Left ventricle myocardium superior (tissue), 1 donor: ENCODE measurements at places on chromosomes 12 and 14. TPM values are rescaled to one million over a fixed set of nuclear protein-coding genes. Genes with fewer than 3 reads are reported as not detected.

RHOJ gene
- total RNA-seq, result 13.3 TPM

GRCh38 chr14:54209511-54210250 is 187.1 kb upstream of the CDKN3 start:
- no peak for DNase-seq

GRCh38 chr12:15544589-15544988 is 222.3 kb downstream of the PTPRO start:
- DNase-seq, result no peak

DNA sequence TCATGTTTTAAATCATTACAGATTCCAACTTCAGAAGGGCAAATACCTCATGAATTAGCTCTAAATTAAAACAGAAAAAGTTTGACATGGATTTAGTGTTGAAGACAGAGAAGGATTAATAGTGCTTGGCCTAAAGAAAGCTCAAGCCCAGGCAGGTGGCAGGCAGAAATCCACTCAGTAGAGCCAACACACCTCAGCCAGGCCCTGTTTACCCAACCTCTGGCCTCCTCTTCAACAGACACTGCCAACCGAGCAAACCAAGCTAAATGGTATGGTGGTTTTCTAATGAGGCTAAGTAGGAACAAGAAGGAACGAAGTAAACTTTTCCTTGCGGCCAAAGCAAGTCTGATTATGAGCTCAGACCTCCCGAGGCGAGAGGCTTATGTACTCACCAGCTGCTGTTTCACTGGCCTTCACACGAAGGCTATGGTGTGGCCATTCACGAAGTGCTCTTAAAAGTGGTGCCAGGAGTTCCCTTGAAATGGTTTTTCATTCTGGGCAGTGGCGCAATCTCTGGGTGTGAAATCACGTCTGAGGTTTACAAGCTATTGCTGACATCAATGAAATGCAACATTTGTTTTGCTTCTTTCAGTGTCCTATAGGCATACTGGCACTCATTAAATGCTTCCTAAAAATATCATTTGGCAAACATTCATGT is 124.1 kb upstream of the LGR5 start:
- DNase-seq, result no peak

GRCh38 chr12:2229661-2230539 is 177.1 kb downstream of the CACNA1C start:
- peak; percentile 37 for DNase-seq

- peak; percentile 82 for DNase-seq
Observed at GRCh38 chr14:69151458-69152180, 1.3 kb downstream of the DCAF5 start.

IFNG-AS1 gene
- not detected for total RNA-seq

KIF5A gene
- total RNA-seq, result 0.12 TPM

- no peak for DNase-seq
Observed at GRCh38 chr12:77324416-77324762, 259.0 kb upstream of the E2F7 start.

DNA sequence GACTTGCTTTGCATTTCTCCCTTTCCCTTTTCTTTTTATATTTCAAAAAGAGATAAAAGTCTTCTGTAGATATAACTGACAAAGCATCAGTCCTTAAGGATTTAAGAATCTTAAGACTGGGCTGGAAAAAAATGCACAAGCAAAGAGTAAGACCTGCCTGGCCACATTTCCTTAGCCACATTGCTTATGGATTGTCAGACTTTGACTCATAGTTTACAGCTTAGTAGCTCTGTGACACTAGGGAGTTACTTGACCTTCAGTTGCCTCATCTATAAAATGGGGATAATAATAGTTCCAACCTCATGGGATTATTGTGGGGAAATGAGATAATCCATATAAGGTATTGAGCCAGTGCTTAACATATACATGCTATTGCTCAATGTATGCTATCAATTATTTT is 66.4 kb upstream of the STK38L start:
- DNase-seq, result no peak

BHLHE41 gene
- 35.9 TPM for total RNA-seq

- no peak for DNase-seq
Observed at GRCh38 chr12:4645023-4645422, 3.8 kb downstream of the AKAP3 start.

GRCh38 chr12:11595080-11595479 is 54.4 kb upstream of the ETV6 start:
- DNase-seq, result no peak

GRCh38 chr12:130338794-130339601 is 1.3 kb downstream of the PIWIL1 start:
- no peak for DNase-seq

- no peak for DNase-seq
Observed at GRCh38 chr12:10331642-10332239, 24.1 kb downstream of the KLRD1 start.

GRCh38 chr12:65329721-65330120 is 51.2 kb downstream of the MSRB3 start:
- no peak for DNase-seq

CLEC1B gene
- not detected for total RNA-seq

DNA sequence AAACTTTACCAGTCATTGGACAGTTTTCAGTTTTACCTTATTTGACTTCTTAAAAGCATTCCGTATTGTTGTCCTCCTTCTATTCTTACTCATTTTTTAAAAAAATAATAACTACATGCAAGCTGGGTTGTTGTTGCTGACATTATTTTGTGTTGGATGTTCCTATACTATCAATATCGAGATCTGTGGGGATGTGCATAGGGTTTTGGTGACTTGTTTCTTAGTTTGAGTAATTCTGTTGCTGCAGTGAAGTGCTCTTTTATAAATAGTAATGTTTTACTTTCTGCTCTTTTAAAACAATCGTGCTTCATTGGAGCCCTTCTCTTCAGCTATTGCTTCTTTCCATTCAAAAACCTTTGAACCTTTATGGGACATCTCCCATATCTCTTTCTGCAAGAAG is 79.4 kb downstream of the METTL25 start:
- no peak for DNase-seq

DNA sequence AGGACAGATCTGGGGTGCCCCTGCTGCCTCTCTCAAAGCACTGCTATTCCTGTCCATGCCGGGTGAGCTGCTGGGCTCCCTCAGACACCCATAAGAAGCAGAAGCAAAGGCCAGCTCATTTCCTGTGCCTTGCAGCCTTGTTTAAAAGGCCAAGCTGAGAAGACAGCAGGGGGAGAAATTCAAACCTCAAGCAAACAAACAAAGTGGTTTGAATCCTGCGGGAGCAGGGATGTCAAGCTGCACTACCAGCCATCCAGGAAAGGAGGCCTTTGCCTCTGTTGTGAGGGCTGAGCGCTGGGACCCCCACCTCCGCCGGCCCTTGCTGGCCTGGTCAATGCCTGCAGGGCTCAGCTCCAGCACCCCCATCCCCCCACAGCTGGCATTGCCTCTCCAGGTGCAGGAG is 176.5 kb downstream of the PIWIL1 start:
- DNase-seq, result no peak

DNA sequence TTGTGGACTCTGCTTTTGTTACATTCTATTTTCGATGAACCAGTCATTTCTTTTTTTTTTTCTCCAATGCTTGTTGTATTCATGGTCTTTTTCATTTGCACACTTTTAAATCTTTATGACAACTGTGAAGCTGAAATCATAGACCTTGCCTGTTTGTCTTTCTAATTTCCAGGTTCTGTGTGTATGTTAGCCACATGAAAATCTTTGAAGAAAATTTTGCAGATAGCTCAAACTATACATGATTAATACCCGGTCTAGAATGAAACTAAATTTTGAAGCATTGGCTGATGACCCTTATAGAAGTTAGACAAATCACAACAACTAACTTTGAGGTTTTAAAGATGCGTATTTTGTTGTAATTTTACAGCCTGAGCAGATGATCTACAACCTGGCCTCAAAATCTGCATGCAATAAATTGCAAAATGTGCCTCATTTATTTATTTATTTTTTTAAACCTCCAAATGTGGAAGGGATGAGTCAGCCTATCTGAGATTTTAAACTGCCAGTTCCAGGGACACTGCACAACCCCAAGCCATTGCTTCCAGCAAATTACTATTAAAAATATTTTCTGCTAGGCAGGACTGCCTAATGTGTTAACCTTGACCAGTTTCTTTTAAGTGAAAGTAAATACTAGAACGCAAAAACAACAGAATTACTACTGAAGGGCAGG is 96.3 kb upstream of the NAV3 start:
- no peak for DNase-seq

NR2C1 gene
- 36.8 TPM for total RNA-seq

- DNase-seq, result no peak
Observed at GRCh38 chr12:19665121-19665900, 226.0 kb downstream of the AEBP2 start.

KRT8 gene
- total RNA-seq, result 100 TPM
